Epithelial cell of umbilical artery (primary cell): ENCODE measurements at places on chromosomes 1 and 21. TPM values are rescaled to one million over a fixed set of nuclear protein-coding genes. Genes with fewer than 3 reads are reported as not detected.

CTSS gene
- total RNA-seq, result 31.9 and 37.0 TPM in 2 replicates

GJC2 gene
- 0.61 and 0.97 TPM in 2 replicates for total RNA-seq

RAB42 gene
- total RNA-seq, result 0.97 TPM in 1 of 2 replicates, not detected in the other

OR2L13 gene
- not detected in 2 replicates for total RNA-seq

KRTAP7-1 gene
- not detected in 2 replicates for total RNA-seq

TRIM58 gene
- 0.32 and 0.91 TPM in 2 replicates for total RNA-seq

CD2 gene
- total RNA-seq, result not detected in 2 replicates

MYOM3 gene
- 0.30 and 0.32 TPM in 2 replicates for total RNA-seq

ZNF683 gene
- not detected in 2 replicates for total RNA-seq

ELAVL4 gene
- not detected in 2 replicates for total RNA-seq

FHAD1 gene
- total RNA-seq, result under 0.01 and 0.91 TPM in 2 replicates
